ENCODE measurements at places on chromosomes 1 and 21.

GRCh38 chr1:243264717-243265116, 8.9 kb downstream of the SDCCAG8 start:
- DNase-seq, result no peak

DNA sequence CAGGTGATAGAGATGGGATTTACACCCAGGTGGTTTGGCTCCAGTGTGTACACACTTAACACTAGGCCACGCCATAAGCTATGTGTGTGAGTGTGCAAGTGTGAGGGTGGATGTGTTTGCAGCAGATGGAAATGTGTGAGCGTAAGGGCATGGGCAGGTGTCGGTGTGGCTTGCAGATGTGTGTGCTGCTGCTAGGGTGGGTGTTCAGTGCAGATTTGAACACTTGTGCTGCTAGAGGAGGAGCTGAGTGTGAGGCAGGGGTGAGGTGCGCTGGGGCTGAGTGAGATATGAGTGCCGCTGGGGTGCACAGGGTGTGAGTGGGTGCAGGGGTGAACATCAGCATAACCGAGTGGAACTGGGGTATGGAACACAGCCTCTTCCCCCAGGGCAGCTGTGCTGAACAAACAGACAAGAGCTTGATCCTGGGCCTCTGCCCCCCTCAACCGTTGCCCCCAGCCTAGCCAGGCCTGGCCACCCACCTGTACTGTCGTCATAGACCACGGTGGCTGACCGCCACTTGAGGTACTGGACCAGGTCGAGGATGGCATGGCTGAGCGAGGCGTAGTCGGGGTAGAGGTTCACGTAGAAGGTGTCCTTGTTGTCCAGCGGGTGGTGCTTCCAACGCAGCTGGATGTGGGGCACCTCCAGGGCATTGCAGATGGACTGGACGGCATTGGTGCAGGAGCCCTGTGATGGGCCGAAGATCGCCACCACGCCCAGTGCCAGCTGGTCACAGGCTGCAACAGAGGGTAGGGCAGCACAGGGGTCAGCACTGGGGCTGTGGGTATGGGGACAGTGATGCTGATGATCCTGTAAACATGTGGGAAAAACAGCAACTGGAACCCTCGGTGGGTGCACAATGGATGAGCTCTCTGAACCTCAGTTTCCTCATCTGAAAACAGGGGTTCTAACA, 153.9 kb downstream of the GRIK3 start:
- DNase-seq, result no peak

DNA sequence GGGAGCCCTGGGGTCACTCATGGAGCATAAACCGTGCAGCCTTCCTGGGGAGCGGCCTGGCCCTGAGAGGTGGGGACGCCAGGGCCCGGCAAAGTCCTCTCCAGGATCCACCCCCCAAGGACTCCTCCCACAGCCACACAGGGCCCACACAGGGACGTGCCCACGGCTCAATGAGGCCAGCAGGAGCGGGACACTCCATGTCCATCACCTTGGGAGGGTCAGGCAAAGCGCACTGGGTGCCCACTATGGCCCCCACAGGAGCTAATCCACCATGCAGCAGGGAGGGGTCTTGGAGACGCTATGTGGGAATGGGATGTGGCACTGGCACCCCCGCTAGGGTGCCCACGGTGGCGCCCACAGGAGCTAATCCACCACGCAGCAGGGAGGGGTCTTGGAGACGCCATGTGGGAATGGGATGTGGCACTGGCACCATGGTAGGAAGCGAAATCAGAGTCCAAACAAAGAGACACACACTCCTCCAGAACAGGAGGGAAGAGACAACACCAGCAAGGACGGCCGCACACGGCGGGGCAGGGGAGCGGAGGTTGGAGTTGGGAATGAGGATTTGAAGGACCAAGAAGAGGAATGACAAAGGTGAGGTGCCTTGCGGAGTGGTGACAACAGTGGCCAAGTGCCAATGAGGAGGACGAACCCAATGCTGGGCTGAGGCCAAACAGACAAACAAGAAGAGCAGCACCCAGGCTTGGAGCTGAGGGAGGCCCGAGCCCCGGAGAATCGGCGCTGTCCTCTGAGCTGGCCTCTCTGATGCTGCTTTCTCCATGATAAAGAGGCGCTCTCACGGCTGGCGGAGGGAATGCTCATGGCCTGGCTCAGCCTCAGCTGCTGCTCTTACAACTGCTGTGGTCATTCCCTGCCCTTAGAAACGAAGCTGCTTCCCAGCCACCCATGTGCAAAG, 18.1 kb upstream of the SLC19A1 start:
- peak; percentile 3 for DNase-seq

- DNase-seq, result no peak
These were observed 25.2 kb downstream of the S1PR1 start for GRCh38 chr1:101262060-101262459.

GRCh38 chr1:54768093-54768492, 3.8 kb upstream of the PARS2 start:
- peak; percentile 59 for DNase-seq

GRCh38 chr1:32291145-32291707, 657 bp upstream of the HDAC1 start:
- DNase-seq, result no peak

GRCh38 chr1:61119085-61119484, 36.7 kb downstream of the NFIA start:
- no peak for DNase-seq

DNA sequence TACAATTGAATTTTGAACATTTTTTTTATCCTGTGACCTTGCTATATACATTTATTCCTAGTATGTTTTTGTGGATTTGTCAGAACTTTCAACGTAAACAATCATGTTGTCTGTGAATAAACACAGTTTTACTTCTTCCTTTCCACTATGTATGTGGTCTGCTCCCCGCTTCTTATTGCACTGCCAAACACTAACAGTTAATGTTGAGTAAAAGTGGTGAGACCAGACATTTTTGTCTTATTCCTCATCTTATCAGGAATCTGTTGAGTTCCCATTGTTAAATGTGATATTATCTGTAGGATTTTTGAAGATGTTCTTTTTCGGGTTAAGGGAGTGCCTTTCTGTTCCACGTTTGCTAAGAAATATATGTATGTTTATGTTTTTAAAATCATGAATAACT, 45.9 kb downstream of the CAMSAP2 start:
- DNase-seq, result no peak

DNA sequence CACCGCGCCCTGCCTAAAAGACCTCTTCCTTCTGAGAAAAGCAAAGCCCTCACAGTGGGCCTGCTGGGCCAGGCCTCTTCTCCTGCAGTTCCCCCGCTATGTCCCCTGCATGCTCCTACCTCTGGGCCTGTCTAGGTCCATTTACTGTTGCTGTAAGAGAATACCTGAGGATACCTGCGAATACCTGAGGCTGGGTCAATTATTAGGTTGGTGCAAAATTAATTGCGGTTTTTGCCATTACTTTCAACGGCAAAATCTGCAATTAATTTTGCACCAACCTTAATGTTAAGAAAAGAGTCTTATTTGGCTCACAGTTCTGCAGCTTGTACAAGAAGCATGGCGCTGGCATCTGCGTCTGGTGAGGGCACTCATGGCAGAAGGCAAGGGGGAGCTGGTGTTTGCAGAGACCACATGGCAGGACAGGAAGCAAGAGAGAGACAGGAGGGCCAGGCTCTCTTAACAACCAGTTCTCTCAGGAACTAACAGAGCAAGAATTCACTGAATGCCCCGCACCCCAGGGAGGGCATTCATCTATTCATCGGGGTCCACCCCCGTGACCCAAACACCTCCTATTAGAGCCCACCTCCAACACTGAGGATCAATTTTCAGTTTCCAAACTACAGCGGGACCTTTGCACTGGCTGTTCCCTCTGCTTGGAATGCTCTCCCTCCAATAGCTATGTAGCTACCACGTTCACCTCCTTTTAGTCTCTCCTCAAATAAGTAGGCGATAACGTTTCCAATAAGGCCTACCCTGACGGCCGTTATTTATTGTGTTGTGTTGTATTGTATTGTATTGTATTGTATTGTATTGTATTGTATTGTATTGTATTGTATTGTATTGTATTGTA, 9.6 kb upstream of the UTS2 start:
- no peak for DNase-seq

- no peak for DNase-seq
These were observed 726 bp downstream of the TACSTD2 start for GRCh38 chr1:58576325-58576726.

GRCh38 chr1:198361237-198361767, 179.2 kb downstream of the ATP6V1G3 start:
- no peak for DNase-seq

- DNase-seq, result no peak
These were observed 215.6 kb upstream of the B3GALT2 start for GRCh38 chr1:193402037-193402436.

- no peak for DNase-seq
These were observed 30.2 kb downstream of the FAM177B start for GRCh38 chr1:222767152-222767571.

DNA sequence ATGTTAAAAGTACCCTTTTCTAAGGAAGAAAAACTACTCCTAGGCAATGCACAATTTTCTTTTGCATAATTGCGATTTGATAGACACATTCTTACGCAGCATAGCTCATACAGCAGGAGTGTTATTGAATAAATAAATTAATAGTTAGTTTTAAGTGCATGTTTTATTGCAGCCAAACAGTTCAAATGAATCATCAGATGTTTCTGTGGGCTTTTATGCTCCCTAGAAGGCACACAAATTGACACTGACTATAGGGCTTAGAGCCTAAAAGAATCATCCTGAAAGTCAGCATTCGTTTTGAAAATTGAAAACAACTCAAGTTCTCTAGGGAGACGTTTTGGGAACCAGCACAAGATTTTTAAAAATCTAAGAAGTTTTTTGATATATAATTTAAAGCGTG, 411.9 kb downstream of the HLX start:
- no peak for DNase-seq

DNA sequence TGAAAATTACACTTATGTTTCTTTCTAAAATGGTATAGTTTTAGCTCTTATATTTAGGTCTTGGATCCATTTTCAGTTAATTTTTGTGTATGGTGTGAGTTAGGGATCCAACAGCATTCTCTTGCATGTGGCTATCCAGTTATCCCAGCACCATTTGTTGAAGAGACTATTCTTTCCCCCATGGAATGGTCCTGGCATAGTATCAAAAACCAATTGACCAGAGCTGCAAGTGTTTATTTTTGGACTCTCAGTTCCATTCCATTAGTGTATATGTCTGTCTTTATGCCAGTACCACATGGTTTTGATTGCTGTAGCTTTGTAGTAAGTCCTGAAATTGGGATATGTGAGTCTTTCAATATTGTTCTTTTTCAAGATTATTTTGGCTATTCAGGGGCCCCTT, 14.3 kb downstream of the TTLL10 start:
- DNase-seq, result no peak
